AG04450 (cell line): ENCODE measurements at places on chromosomes 2 and 18. TPM values are rescaled to one million over a fixed set of nuclear protein-coding genes. Genes with fewer than 3 reads are reported as not detected.
A peak's percentile ranks its signal among the peaks of the same experiment; 100 is the strongest.

- no peak for DNase-seq
These were observed 29.9 kb upstream of the AGAP1 start for GRCh38 chr2:235463893-235464292.

GRCh38 chr2:223084873-223085272 is 32.9 kb downstream of the KCNE4 start:
- no peak for DNase-seq

DNA sequence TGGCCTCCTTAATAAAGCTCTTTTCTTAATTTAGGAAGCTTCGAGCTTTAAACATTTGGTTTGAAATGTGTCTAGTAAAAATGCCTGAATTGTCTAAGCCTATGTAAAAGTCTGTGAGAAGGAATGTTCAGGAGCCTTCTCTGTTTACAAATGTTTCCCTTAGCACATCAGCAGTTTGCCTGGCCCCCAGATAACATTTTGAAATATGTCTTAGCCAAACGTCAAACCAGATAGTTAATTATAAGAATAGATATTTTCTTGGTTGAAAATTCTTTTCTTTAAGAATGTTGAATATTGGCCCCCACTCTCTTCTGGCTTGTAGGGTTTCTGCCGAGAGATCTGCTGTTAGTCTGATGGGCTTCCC is 498.6 kb downstream of the CCDC85A start:
- DNase-seq: no peak

Gene FOXI3
- not detected in 2 replicates for polyA plus RNA-seq

- no peak for DNase-seq
These were observed 1917.7 kb upstream of the PIK3C3 start for GRCh38 chr18:40037356-40037755.

DNA sequence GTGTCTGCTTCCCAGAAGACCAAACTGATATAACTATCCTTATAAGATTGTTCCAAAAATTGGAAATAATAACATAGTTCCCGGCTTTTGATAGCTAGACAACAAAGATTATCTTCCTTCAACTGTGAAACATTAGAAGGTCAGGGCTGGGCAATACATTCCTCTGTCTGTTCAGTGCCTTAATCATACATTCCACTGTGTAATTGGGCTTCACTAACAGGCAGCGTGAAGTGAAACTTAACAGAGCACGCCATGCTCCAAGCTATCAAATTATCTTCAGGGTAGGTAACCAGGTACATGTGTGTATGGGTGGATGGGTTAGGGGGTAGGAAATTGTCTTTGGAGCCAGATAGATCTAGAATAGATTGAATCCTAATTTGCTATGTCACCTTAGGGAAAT is 23.5 kb upstream of the ARL5A start:
- DNase-seq: no peak

DNA sequence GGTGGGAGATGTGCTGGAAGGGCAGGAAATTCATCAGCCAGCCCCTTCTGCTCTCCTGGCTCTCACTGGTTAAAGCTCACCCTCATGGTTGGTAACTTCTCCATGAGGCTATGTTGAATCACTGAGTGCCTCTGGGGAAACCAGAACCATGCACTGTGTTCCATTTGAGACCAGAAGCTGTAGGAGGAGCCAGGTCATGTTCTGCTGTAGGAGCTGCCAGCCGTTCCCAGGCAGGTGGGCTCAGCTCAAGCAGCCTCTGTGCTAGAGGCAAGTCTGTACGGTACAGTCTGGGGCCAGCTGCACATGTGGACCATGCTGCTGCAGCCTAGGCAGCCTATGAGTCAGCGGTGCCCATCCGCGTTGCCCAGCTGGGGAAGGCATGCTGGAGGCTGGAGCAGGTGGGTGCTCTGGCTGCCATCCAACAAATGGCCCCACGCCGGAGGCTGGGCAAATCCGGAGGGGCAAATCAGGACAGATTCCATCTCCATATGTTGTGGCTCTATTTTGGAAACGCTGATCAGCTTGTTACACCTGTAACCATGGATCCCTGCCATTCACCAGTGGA is 22.0 kb upstream of the KCNF1 start:
- no peak for DNase-seq

DNA sequence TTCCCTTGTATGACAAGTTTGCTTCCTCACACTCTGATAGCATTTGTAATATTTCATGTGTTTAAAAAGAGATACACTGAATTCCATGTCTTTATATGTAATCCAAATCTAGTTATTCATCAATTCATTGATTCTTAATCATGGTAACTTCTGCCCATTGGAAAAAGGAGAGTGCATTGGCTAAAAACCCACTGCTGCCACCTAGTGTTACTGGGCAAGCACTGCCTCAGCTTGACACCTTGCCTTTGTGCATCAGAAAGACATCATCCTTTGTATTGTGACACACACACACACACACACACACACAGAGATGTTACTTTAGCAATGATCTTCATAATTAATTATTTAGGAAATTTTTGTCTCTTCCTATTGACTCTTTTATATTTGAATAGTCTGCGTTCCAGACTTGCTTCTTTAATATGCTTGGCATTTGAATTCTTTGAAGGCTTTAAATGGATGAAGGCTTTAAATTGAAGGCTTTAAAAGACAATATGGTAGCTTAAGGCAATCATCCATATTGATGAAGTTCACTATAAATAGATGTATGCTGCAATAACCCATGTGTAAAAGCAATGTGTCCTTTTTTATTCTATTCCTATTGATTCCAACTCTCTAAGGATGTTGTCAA is 414.2 kb upstream of the CHST9 start:
- no peak for DNase-seq

Gene VAMP5
- polyA plus RNA-seq: 100 and 123 TPM in 2 replicates

DNA sequence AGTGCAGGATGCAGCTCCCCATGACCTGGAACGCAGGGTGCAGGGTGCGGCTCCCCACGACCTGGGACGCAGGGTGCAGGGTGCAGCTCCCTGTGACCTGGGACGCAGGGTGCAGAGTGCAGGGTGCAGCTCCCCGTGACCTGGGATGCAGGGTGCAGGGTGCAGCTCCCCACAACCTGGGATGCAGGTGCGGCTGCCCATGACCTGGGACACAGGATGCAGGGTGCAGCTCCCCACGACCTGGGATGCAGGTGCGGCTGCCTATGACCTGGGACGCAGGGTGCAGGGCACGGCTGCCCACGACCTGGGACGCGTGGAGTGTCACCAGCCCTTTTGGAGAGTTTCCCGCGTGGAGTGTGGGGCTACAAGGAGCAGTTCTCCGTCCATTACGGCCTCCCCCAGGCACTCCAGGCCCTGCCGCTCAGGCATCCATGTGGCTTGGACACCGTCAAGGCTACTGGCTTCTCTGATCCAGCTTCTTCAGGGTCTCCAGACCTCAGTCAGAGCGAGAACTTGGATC is 38.7 kb downstream of the PXDN start:
- DNase-seq: no peak

- DNase-seq: no peak
These were observed 32.7 kb downstream of the TMEM131 start for GRCh38 chr2:97963079-97963406.

Gene TXNDC9
- polyA plus RNA-seq: 42.2 and 59.7 TPM in 2 replicates

Gene DSG1
- not detected in 2 replicates for polyA plus RNA-seq

Gene CASP10
- 1.5 and 2.6 TPM in 2 replicates for polyA plus RNA-seq

Gene SETBP1
- 0.60 and 0.71 TPM in 2 replicates for polyA plus RNA-seq

DNA sequence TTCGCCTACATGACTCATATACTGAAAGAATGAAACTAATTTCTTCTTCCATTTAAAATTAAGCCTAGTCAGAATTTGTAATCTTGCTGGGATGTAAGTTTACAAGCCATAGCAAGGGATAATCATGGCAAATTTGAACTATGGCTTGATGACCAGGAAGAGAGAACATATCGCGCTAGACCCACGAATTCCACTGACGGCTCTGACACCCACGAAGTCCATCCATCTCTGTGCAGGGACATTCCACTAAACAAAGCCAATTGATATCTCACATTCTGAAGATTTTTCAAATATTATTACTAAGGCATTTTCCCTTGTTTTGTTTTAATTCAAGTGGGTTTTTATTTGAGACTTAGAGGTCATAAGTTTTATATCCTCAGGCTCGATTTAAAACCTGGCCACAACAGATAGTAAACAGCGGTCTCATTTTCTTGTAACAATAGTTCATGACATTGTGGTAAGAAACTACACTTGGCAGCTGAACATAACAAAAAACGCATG is 113.0 kb downstream of the QPCT start:
- DNase-seq: peak; percentile 15

DNA sequence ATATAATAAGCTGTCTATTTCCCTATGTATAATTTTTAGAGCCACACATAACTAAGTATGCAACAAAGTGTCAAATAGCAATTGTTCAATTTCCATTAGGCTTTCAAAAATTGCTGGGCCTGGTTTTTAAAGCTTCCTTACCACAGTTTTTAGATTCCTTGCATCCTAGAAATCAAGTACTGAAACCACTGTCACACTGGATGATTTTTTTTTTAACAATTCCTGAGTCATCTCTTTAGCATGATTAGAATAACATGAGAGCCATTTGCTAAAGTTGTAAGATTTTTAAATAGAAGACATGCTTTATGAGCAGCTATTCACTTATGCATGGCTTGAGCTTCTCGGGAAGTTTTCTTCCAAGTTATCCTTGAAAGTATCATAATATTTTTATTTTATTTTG is 319.5 kb upstream of the NXPH2 start:
- DNase-seq: no peak

GRCh38 chr2:43068041-43068533 is 158.3 kb downstream of the ZFP36L2 start:
- no peak for DNase-seq

- DNase-seq: no peak
These were observed 439.1 kb downstream of the EIPR1 start for GRCh38 chr2:2938481-2938880.

Gene SOS1
- 25.6 and 42.2 TPM in 2 replicates for polyA plus RNA-seq

- no peak for DNase-seq
These were observed 334.5 kb downstream of the ARHGAP15 start for GRCh38 chr2:143463719-143464118.

Gene RAPH1
- 6.0 and 7.6 TPM in 2 replicates for polyA plus RNA-seq

DNA sequence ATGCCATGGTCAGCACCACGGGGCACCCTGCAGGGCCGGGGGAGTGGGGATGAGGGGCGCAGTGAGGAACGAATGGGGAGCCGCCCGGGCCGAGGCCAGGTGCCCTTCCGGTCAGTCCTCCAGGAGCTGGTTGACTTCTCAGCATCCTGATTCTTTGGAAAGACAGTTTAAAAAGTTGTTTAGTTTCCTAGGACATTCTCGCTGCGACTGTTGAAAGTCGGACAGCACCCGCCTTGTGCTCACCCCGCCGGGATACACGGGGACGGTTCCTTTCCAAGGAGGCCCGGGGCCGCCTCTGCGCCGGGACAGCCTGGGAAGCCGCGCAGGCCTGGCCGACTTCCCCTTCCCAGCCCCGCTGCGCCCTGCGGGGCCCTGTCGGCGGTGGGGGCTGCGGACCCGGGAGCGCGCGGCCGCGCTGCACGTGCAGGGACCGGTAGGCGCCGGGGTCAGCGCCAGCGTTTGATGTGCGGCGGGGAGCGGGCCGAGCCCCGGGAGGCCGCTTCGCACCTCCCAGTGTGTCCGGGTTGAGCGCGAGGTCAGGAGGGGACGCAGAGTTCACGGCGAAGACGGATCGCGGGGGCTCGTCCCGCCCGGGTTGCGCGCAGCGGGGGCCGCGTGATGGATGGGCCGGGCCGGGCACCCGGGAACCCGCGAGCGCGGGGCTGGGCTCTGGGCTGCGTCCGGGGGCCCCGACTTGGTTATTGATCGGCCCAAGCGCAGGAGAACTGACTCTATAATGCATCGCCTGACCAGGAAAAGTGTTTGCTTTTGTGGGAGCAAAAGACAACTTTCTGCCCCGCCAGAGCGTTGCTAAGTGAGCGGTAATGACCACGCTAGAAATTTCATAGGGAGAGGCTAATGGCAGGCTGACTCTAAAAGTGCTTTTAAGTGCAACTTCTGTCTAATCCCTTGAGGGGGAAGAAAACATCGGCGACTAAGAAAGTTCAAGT is 28.0 kb upstream of the SMIM21 start:
- no peak for DNase-seq

Gene CCBE1
- polyA plus RNA-seq: 40.4 and 51.5 TPM in 2 replicates

Gene SMAD4
- polyA plus RNA-seq: 92.1 and 139 TPM in 2 replicates

Gene ALLC
- not detected in 2 replicates for polyA plus RNA-seq

DNA sequence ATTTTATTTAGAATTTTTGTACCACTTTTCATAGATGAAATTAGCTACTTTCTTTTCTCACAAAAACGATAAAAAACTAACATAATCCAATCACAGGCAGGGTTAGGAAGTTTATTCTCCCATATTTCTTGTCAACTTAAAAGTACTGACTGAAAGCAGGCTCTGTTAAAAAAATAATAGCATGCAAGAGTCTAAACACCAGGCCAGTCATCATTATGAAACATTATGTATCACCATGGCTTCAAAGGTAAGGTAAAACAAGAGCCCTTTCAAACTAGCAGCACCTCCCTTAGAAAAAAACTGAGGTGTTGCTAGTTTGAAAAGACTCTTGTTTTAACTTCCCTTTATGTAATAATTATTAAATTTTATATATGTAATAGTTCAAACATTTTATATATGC is 848.0 kb downstream of the RNF144A start:
- no peak for DNase-seq

Gene CCDC148
- 0.12 and 0.22 TPM in 2 replicates for polyA plus RNA-seq

- no peak for DNase-seq
These were observed 368.2 kb downstream of the EPHA4 start for GRCh38 chr2:221203856-221204255.

Gene CCDC85A
- polyA plus RNA-seq: not detected in 2 replicates

DNA sequence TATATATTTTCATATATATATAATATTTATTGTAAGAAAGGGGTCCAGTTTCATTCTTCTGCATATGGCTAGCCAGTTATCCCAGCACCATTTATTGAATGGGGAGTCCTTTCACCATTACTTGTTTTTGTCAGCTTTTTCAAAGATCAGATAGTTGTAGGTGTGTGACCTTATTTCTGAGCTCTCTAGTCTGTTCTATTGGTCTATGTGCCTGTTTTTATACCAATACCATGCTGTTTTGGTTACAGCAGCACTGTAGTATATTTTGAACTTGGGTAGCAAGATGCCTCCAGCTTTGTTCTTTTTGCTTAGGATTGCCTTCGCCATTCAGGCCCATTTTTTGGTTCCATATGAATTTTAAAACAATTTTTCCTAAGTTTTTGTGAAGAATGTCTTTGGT is 320.1 kb downstream of the CDH2 start:
- no peak for DNase-seq

GRCh38 chr2:29724282-29724681 is 197.1 kb downstream of the ALK start:
- DNase-seq: no peak

- no peak for DNase-seq
These were observed 88.0 kb downstream of the TCF7L1 start for GRCh38 chr2:85221067-85221691.

Gene QPCT
- polyA plus RNA-seq: 8.3 and 11.2 TPM in 2 replicates

Gene ANKRD29
- 0.12 and 0.15 TPM in 2 replicates for polyA plus RNA-seq
